ENCODE measurements at places on chromosomes 6 and 20.

- no peak for DNase-seq
Observed at GRCh38 chr6:108626777-108627176, 66.1 kb downstream of the FOXO3 start.

DNA sequence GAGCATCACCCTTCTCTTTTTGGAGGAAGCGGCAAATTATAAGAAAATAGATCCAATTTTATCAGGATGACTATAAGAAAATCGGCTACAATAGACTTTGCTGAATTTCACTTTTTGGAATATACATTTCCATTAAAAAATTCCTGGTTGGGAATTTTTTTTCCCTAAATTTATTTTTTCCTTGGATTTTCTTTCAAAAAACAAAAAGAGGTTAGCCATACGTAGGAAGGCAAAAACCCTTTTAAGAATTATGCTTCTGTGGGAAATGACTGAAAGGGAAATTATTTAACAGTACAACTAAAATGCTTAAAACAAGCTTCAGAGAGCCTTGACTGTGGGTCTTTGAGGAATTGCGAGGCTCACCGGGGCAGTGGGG, 86.9 kb downstream of the SLC22A23 start:
- DNase-seq, result no peak

DNA sequence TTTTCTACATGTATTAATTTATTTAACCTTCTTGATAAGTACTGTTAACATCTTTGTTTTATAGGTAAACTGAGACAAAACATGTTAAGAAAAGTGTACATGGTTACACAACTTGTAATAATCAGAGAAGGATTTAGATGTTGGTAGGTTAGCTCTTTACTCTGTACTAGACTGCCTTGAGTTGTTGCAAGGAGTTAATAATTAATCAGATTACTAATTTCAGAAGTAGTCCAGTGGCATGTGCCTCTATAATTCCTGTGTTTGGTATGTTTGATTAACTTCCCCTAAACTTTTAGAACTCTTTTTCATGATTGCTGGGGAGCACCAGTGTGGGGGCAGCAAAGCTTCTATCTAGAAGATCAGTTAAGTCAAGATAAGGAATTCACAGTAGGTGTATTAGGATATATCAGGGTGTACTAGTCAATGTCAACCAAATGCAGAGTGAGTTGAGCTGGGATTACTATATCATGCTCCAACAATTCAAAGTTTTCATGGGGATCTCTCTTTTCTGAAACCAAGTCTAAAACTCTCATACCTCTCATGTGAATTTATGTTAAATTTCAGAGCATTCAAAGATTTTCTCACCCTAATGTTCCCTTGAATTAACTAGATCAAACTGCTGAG, 129.7 kb upstream of the AHI1 start:
- DNase-seq, result no peak

DNA sequence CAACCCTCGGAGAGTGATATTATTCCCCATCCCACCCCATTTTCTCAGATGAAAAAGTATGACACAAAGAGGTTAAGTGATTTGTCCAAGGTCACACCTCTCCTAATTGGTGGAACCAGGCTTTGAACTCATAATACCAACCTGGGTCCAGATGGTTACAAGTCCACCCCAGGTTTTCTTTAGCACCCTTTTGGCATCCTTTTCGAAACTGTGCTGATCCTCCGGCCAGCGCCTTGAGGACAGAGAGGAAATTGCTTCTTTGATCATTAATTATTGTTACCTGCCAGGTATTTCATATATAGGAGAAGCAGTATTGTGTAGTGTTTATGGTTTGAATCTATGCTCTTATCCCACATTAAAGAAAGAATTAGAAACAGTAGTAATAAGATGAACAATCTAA, 29.3 kb upstream of the PDYN start:
- DNase-seq, result no peak

DNA sequence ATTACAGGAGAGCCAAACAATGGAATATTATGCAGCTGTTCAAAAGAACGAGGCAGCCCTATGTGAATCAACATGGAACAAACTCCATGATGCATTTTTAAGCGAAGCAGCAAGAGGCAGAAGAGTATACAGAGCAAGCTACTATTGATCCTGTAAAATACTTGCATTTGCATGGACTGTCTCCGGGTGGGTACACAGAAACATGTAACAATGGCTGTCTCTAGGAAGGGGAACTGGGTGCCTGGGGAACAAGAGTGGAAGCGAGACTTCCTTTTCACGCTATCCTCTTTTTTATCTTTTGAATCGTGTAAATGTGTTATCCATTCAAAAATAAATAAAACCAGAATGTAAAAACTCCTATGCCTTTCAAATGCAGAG, 93.3 kb upstream of the SIRPA start:
- no peak for DNase-seq

DNA sequence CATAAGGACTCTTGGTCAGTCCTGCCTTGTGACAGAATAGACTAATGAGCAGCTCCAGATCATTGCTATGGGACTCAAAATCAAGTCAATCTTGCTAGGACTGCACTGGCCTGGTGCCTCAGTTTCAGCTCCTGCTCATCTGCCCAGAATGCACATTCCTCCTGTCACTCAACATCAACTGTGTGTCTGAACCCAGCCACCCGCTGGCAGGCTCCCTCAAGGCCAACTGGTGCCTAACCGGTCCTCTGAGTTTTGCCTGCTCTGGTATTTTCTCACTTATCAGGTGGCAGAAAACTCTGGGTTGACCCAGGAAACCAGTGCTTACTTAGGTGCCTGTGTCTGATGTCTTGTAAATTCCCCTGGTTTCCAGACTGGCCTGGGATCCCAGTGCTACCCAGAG, 297.7 kb downstream of the DHX35 start:
- DNase-seq, result no peak

GRCh38 chr20:39504710-39505094, 542.6 kb downstream of the DHX35 start:
- no peak for DNase-seq

- no peak for DNase-seq
Observed at GRCh38 chr6:161244725-161245124, 29.1 kb downstream of the AGPAT4 start.
